ENCODE measurements at places on chromosomes 1 and 21.

- DNase-seq: peak; percentile 11
Observed at GRCh38 chr1:107687849-107688753, 276.9 kb downstream of the VAV3 start.

DNA sequence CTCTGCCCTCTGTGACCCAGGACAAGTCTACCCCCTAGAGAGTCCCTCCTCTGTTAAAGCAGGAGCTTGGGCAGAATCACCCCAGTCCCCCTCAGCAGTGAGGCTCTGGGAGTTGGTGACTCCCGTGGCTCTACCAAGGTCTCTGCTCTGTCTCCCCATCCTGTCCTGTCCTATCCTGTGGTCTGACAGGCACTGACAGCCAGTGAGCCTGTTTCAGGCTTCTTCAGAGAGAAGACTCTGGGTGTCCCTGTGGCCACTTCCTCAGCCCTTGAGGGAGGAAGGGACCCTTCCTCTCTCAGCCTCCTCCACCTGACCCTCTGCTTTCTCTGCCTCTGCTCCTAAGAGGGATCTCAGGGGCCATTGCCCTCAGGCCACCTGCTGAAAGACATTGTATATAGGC lies 148.7 kb downstream of the FCRL5 start:
- no peak for DNase-seq

DNA sequence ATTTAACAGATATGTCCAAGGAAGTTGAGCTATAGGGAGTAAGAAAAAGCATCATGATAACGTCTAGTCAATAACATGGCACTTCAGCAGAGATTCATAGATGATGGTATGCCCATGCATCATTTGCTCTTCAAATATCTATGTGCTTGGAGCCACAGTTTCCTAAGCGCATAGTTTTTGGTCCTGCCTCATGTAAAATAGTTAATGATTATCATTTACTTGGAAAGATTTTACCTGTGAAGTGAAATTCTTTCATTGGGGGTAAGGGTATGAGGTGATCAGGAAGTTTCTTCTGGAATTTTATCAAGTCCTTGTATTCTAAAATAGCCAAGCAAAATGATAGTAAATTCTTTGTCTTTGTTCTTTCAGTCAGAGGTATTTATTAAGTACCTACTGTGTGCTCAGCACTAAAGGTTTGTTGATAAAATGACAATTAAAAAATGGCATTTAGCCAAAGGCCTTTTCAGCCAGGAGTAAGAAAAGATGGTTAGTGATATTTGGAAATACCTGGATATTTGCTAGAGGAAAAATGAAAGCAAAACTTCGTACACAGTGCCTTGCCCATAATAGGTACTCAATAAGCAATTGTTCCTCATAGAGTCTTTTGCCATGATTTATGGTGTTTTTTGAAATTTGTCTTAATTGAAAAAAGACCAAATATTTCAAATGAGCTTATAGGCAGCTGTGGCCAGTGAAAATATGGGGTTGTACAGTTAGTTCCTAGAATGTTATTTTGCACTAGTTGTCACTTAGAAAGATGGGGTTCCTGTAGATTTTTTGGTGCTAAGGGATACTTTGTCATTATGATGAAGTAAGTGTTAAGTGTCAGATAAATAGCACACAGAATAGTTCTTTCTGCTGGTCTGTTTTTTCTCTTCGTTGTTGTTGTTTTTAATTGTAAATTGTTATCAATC lies 13.1 kb downstream of the PDIK1L start:
- no peak for DNase-seq

- DNase-seq: peak; percentile 13
Observed at GRCh38 chr1:78333502-78333901, 157.3 kb upstream of the PTGFR start.

- no peak for DNase-seq
Observed at GRCh38 chr1:179141592-179142251, 59.9 kb downstream of the TOR3A start.

DNA sequence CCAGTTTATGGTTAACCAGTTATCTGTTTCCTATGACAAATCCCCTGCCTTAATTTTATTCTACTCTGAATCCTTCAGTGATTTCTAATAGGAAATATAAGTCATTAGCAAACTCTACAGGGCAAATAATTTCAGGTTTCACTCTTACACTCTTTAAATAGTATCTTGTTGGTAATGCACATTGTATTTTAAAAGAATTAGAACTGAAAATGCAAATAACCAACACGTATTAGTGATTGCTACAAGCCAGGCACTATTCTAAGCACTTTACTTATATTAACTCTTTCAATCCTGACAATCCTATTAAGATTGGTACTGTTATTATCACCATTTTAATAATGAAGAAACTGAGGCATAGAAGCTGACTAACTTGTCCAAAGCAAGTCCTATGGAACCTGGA lies 48.3 kb upstream of the LHX8 start:
- DNase-seq: no peak

GRCh38 chr1:184800876-184801275 lies 46.2 kb upstream of the EDEM3 start:
- no peak for DNase-seq

GRCh38 chr1:34907487-34908090 lies 21.9 kb downstream of the DLGAP3 start:
- no peak for DNase-seq

DNA sequence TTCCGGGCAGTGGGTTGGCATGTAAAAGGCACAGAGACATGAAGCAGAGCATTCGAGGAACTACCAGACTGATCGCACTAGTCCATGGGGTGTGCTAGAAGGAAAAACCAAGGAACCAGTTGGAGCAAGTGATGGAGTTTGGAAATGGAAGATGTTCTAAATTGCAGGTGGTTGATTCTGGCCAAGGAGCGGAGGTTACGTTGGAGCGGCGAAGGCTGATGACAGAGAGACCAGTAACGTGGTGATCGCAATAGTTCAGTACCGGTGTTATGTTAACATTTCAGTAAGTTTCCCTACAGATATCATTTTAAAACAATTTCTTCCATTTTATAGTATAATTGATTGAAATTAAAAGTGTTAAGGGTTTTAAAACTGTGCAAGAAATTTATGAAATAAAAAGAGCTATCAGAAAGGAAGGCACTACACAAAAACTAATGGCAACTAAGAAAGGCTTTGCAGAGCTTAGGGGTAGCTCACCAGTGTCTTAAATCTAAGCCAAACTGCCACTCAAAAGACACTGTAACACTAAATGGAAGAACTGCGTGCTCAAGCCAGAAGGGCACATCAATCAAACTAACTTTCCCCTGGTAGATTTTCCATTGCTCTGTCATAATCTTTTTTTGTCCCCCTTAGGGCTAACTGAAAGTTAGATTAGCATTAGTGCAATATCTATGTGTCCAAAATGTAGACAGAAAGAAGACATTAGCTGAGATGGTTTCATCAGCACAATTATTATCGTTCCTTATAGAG lies 11.3 kb upstream of the HEATR1 start:
- no peak for DNase-seq

GRCh38 chr1:53396573-53397268 lies 62.5 kb upstream of the DMRTB1 start:
- DNase-seq: no peak

Measured in HAP-1 (cell line).